ENCODE measurements at places on chromosomes 3 and 15. TPM values are rescaled to one million over a fixed set of nuclear protein-coding genes. Genes with fewer than 3 reads are reported as not detected.

The ACP3 gene
- total RNA-seq = under 0.01 TPM

The SPG11 gene
- total RNA-seq = 65.0 TPM

The GOLGA8O gene
- 0.97 TPM for total RNA-seq

The GOLGA6A gene
- not detected for total RNA-seq

The DUOXA2 gene
- total RNA-seq = not detected

The SEC22A gene
- 39.4 TPM for total RNA-seq

The CLCN2 gene
- total RNA-seq = 5.2 TPM

The LPP gene
- total RNA-seq = 104 TPM

Measured in hair follicle dermal papilla cell (primary cell).